Stimulated activated CD4-positive, alpha-beta T cell treated with anti-CD3 and anti-CD28 coated beads, Interleukin-2, amount 100 ng/mL, for 24 hours (primary cell): ENCODE measurements at places on chromosomes 4 and X.
A peak's percentile ranks its signal among the peaks of the same experiment; 100 is the strongest.

- DNase-seq, result no peak
Observed at GRCh38 chr4:118158763-118159375, 124.6 kb downstream of the NDST3 start.

GRCh38 chrX:31811106-31811505 is 739.3 kb upstream of the FTHL17 start:
- no peak for DNase-seq

GRCh38 chrX:1511150-1511549 is 25.8 kb downstream of the P2RY8 start:
- DNase-seq, result no peak

DNA sequence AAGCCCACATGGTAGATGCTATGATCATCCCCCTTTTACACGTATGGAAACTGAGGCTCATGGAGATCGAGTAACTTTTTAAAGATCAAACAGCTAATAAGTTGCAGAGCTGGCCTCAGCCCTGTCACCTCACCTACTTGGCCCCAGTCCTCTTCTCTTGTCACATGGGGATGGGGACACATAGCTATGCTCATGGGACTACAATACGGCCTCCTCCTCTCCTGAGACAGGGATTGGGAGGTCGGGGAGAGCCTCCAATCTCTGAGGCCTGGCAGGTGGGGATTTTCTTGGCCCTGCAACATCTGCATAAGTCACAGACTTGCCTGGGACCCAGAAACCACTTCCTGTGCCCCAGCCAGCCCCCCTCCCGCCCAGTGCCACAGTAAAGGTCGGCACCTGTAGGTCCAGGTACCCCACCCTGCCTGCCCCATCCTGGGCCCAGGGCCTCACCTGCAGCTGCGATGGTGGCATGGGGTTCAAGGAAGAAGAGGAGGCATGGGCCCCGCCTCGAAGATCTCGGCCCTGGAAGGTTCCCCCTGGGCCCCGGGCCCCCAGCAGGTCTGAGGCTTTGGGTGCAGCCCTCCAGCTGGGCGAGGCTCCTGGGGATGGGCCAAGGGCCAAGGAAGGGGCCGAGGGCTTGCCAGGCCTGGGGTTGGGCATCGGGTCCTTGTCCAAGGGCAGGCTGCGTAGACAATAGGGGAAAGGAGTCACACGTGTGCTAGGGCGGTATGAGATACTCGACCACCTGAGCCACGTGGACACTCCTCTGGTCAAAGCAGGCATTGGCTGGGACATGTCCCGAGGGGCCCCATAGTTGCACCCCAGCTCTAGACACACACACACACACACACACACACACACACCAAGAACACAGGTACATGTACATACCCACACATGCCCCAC is 6.4 kb downstream of the FOXP3 start:
- no peak for DNase-seq

- no peak for DNase-seq
Observed at GRCh38 chr4:8817096-8817812, 54.4 kb downstream of the HMX1 start.

DNA sequence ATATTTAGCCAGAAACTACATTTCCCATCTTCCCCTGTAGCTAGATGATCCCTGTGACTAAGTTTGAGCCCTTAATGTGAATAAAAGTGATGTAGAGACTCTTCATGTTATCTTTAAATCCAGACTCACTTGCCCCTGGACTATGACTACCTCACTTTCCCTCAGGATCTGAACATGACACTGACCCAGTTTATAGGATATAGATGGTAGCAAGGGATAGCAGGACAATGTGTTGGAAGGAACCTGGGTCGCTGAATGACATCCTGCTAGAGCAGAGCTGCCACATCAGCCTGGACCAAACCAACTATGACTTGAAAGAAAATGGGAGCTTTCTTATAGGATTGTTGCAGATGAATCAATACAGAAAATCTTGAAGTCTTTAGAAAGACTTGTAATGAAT is 138.2 kb downstream of the PACRGL start:
- DNase-seq, result no peak

DNA sequence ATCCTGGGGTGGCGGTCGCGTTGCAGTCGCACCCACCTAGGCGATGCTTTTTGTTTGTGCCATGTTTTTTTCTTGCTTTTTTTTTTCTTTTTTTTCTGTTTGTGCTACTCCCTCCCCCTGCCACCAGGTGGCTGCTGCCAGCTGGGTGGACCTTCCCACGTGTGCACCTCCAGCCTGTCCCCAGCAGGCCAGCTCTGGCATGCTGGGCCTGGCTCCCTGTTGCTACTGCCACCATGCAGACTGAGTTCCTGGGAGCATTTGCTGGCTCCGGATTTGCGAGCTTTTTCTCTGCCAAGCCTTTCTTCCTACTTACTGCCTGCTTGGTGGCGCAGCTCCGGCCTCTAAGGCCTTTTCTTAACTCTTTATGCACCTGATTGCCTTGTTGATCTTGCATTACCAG is 161.2 kb upstream of the WDFY3 start:
- peak; percentile 1 for DNase-seq

GRCh38 chr4:36078319-36078718 is 166.0 kb downstream of the ARAP2 start:
- no peak for DNase-seq
